Activated CD4-positive, alpha-beta T cell treated with anti-CD3 and anti-CD28 coated beads for 36 hours (primary cell): ENCODE measurements at places on chromosomes 12 and 14. TPM values are rescaled to one million over a fixed set of nuclear protein-coding genes. Genes with fewer than 3 reads are reported as not detected.
A peak's percentile ranks its signal among the peaks of the same experiment; 100 is the strongest.

DNA sequence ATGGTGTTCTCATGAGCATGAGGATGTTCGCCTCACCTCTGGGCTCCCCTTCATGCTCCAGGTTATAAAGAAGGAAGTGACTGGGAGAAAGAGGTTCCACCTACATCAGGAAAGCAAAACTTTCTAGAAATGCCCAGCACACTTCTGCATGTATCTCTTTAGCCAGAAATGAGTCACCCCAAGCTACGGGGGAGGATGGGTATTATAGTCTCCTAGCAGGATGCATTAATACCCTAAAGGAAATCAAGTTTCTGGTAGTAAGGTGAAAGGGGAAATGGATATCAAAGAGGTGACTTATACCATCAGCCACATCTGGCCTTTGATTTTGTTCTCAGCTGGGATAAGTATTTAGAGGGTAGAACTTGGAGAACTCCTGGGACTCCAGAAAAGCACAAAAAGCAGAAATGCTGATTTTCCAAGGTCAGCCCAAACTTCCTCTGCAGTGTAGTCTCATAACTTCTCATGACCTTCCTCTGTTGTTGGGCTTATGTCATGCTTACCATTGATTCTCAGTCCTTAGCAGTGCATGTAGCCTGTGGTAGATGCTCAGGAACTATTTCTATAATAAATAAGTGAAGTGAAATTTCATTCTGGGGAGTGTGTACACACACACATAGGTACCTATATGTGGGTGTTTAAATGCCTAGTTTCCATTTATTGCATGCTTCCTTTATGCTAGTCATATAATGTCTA is 209.4 kb upstream of the CRY1 start:
- DNase-seq: no peak

DNA sequence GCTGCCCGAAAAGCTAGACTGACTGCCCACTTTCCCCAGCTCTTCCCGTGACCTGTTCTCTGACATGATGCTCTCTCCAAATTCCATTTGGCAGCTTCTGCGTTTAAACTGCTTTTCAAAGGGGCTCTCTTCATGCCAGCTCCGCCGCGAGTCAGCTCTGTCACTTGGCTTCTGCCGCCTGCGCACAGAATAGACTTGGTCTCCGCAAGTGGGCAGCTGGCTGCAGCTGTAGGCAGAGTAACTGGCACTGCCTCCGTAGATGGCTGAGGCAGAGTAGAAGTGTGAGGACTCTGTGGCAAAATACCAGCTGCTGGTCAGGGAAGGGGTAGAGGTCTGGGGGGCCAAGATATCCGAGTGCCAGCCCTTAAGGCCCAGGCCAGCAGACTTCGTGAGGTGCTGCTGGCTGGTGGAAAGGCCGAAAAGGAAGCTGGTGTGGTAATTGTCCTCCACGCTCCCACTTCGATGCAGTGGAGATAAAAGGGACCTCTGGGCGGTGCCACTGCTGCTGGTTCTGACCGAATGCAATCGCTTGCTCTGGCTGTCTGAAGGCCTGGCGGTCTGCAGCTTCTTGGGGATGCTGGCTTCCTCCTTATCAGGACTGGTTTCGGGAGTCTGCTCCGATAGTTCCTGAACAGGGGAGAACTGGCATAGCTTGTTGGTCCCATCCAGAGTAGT is 85.7 kb downstream of the DUSP16 start:
- DNase-seq: no peak

DNA sequence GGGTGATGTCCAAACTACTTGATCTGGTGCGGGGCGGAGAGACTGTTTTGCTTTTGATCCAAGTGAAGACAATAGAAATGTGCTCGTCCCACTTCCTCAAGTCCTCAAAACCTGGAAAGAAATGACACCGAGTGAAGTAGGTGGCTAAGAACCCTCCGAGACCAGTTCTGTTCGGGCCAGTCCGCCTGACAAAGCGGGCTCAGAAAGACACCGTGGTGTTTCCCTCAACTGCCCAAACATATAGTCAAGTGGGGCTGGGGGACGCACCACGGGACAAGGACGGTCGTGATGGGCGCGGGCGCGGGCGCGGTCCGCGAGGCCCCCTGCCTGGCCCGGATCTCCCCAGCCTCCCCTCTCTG is 1.6 kb downstream of the PHLDA1 start:
- DNase-seq: peak; percentile 44

GRCh38 chr12:92123780-92124688 is 21.6 kb downstream of the BTG1 start:
- DNase-seq: no peak

DNA sequence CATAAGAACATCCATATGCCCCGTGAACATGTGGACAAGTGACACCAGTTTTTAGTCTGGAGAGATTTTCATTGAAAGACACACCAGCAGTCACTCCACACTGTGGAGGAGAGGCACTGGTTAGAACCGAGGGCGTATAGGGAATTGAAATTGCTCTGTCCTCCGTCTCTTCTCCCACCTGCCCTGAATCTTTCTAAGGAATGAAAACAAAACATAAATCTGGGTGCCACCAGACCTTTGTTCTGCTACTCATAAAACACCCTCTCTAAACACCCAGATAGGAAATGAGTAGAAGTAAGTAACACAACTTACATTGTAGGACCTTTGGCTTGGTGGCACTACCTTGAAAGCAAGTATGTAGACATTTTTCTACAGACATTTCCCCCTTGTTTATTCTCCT is 37.1 kb upstream of the STON2 start:
- DNase-seq: no peak

GRCh38 chr12:71725011-71725410 is 29.7 kb upstream of the RAB21 start:
- no peak for DNase-seq

GRCh38 chr12:98198261-98198982 is 317.0 kb upstream of the TMPO start:
- DNase-seq: no peak

DNA sequence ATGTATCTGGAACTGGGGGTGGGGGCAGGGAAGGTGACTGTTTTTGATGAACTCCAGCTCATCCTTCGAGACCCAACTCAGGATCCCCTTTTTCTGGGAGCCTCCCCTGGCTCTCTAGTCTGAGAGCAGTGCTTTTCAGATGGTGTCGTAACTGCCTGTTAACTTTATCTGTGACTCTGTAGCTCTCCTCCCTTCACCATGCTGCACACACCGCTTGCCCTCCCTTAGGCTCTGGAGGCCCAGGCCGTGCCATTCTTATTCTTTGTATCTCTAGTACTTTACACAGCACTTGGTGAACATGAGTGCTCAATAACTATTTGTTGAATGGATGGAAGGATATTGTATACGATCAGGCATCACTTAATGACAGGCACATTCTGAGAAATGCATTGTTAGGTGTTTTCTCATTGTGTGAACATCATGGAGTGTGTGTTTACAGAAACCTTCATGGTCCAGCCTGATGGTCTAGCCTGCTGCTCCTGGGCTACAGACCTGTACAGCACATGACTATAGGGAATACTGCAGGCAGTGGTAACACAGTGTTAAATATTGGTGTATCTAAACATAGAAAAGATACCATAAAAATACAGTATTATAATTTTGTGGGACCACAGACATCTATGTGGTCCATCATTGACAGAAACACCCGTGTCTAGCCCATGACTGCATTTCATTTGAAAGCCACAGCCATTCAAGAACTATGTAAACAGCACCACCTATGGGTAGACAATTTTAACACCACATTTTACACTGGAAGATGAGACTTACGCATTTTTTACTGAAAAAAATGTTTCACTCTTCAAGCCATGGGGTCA is 91.8 kb downstream of the EML1 start:
- DNase-seq: no peak

- DNase-seq: no peak
Measured at GRCh38 chr14:101972126-101972866, 7.9 kb downstream of the DYNC1H1 start.

DNA sequence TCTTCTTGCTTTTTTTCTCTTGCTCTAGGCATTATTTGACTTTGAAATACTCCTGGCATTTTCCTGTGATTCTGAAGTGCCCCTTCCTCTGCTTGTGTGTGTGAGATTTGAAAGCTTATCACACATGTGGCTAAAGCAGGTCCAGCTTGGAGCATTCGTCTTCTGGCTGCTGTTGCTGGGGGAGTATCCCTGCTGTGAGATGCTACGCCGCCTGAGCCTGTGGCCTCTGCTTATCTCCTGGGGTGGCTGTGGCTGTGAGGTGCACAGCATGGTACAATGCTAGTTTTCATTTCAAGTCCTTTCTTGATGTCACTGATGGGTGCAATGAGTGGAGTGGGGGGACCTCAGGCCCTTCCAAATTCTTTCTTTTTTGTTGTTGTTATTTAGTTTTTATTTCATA is 371.8 kb downstream of the ZFP36L1 start:
- no peak for DNase-seq

- no peak for DNase-seq
Measured at GRCh38 chr14:64993266-64993930, 6.7 kb downstream of the FNTB start.

DNA sequence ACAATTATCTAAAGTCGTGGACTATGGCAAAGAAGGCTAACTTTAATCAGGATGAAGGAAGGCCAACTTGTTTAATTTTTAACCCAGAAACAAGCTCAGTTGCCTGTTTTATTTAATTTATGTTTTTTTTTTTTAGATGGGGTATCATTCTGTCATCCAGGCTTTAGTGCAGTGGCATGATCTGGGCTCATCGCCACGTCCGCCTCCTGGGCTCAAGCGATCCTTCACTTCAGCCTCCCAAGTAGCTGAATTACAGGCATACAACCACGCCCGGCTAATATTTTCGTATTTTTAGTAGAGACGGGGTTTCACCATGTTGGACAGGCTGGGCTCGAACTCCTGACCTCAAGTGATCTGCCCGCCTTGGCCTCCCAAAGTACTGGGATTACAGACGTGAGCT is 19.7 kb downstream of the NUDT4 start:
- DNase-seq: no peak

DNA sequence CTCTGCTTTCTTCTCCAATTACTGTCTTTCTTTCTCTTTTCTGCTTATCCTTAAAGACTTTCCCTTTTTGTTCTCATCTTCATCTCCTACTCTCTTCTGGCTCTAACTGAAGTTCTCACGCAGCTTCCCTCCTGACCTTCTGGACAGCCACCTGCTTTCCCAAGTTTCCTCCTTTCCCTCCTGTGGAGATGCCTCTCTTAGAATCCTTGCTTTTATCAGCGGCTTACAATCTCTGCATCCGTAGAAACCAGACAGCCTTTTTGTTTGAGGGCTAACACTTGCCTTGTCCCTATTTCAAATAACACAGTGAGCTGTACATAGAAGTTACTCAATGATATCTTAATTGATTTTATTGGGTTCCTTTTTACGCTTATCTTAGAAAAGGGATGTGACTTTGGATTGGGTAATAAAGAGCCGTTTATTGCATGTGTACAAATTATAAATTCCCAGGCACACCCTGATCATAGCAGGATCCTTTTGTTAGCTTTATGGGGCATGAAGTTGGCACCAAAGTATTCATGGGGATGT is 2.1 kb upstream of the LGALS3 start:
- DNase-seq: no peak

GRCh38 chr12:130568041-130568440 is 148.1 kb downstream of the RIMBP2 start:
- DNase-seq: no peak

GRCh38 chr12:22740656-22741355 is 115.8 kb downstream of the ETNK1 start:
- no peak for DNase-seq

GRCh38 chr14:92789457-92790089 is 4.5 kb upstream of the GOLGA5 start:
- DNase-seq: no peak

DNA sequence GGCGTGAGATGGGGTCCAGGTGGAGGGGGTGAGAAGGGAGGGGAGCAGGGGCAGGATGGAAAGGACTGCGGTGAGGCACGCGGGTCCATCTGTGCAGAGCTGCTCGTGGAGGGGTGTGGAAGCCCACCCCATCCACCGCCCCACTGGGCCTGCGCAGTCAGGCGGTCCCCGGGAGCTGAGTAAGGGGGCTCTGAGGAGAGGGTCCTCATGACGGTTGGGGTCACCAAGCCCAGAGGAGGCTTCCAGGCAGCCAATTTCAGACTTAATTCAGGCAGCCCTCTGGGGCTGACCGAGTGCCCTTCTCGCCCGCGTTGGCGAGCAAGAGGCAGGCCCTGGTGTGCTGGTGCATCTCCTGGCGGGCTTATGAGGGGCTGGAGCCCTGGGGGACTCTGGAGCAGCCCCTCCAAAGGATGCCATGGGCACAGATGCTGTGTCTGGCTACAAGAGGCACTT is 115.5 kb downstream of the KIF26A start:
- no peak for DNase-seq

- no peak for DNase-seq
Measured at GRCh38 chr12:4117386-4118016, 156.1 kb upstream of the CCND2 start.

DNA sequence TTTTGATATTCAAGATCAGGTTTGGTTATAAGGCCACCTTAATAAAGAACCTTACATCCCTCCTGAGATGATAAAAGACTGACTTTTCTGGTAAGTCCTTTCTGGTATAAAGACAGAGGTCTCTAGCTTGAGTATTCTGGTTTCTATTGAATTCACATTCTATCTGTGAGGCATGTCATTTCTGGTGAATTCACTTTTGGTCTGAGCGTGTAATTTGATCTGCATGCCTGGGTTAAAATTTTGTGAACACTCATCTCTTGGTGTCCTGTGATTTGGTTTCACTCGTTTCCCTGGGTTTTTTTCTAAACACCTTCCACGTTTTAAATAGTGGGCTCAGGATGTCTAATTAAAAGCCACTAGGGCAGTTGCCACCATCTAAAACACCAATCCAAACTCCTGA is 12.2 kb downstream of the EIF5 start:
- no peak for DNase-seq

DNA sequence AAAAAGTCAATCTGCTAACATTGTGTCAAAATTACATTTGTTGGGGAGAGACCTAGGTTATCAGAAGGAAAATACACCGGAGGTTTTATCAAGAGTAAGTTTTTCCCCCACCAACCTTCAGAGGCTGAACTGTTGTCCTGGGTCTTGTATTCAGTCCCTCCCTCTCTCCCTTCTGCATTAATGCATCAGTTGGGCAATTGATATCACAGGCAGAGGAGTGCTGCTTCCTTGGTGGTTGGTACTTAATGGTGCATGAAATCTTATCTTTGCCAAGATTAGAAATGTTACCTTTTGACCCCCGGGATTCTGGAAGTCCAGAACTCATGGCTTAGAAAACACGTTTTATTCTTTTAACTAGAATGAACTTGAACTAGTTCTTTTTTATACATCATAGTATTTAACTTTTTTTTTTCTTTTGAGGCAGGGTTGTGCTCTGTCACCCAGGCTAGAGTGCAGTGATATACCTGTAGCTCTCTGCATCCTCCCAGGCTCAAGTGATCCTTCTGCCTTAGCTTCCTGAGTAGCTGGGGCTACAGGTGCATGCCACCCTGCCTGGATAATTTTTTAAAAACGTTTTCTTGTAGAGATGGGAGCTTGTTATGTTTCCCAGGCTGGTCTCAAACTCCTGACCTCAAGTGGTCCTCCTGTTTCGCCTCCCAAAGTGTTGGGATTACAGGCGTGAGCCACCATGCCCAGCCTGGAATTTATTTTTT is 4.9 kb downstream of the PCBP2 start:
- no peak for DNase-seq

Gene RIN3
- total RNA-seq: 26.4 TPM

Gene KCNA5
- total RNA-seq: not detected

Gene KRT6C
- total RNA-seq: not detected

Gene DIABLO
- total RNA-seq: 47.0 TPM

Gene DBX2
- not detected for total RNA-seq

Gene TEX22
- 2.4 TPM for total RNA-seq
